Stimulated activated CD4-positive, alpha-beta T cell treated with anti-CD3 and anti-CD28 coated beads, Interleukin-15, amount 100 ng/mL, for 1 hour (primary cell): ENCODE measurements at places on chromosomes 13 and 19.

DNA sequence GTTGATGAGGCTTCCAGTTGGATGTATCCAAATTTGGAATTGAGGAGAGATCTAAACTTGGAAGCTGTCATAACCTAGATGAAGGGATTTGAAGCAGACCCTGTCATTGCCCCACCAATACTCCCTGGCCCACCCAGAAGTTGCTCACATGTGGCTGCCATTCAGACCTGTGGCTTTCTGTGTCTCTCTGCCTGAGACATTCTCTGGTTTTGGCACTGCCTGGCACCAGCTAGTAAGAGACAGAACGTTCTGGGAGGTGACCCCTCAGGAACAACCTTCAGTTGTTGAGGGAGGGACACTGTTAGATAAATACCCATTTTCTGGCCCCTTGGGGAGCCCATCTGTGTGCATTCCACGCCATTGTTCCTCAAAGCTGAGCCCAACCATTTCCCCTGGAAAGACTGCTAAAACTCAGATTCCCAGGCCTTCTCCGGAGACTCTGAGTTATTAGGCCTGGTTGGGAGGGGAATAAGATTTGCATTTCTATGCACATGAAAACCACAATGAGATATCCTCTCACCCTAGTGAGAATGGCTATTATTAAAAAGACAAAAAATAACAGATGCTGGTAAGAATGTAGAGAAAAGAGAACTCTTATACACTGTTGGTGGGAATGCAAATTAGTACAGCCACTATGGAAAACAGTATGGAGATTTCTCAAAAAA is 290.4 kb downstream of the TSHZ3 start:
- no peak for DNase-seq

- DNase-seq = no peak
These were observed 22.2 kb downstream of the SOHLH2 start for GRCh38 chr13:36192166-36192565.

GRCh38 chr19:19337120-19337519 is 16.5 kb downstream of the MAU2 start:
- DNase-seq = no peak

- DNase-seq = no peak
These were observed 10.5 kb downstream of the MYH14 start for GRCh38 chr19:50213925-50214324.

- no peak for DNase-seq
These were observed 56.5 kb downstream of the VAV1 start for GRCh38 chr19:6828698-6829633.

DNA sequence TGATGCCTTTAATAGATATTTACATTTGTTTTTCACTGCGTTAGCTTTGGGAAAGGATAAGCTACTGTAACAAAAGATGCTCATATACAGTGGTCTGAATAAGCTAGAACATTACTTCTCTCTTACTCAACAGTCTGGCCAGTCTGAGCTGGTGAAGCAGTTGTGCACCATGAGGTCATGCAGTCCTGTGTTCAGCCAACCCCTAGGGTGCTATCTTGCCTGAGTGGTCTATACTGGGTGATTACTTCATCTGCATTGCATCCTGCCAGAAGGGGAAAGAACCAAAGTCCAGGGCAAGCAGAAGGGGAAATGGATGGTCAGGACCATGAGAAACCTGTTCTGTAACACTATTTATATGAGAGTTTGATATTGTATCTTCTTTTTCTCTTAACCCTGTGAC is 31.5 kb downstream of the ERCC5 start:
- DNase-seq = no peak

- DNase-seq = no peak
These were observed 84.2 kb downstream of the TNFRSF19 start for GRCh38 chr13:23654111-23655110.

DNA sequence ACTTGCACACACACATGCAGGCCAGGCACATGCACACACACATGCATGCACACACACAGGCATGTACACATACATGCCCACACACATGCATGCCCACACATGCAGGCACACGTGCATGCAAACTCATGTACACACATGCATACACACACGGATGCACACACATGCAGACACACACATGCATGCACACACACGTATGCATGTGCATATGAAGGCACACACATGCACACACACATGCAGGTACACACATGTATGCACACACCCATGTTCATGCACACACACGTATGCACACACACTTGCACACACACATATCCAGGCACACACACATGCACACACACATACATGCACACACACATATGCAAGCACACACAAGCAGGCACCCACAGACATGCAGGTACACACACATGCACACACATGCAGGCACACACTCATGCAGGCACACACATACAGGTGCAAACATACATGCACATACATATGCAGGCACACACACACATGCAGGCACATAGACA is 278.1 kb downstream of the LHFPL6 start:
- no peak for DNase-seq

- DNase-seq = no peak
These were observed 226.4 kb upstream of the SERP2 start for GRCh38 chr13:44147233-44147632.

GRCh38 chr13:111461445-111462149 is 141.2 kb downstream of the TEX29 start:
- no peak for DNase-seq

GRCh38 chr13:74280795-74281490 is 146.7 kb upstream of the KLF12 start:
- DNase-seq = no peak

DNA sequence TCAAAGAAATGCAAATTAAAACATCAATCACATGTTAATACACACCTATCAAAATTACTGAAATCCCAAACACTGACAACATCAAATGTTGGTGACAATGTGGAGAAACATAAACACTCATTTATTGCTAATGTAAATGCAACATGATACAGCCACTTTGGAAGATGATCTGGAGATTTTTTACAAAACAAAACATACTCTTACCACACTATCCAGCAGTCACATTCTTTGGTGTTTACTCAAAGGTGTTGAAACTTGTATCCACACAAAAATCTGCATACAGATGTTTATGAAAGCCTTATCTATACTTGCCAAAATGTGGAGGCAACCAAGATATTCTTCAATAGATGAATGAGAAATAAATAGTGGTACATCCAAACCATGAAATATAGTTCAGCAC is 1219.5 kb upstream of the PCDH20 start:
- no peak for DNase-seq

DNA sequence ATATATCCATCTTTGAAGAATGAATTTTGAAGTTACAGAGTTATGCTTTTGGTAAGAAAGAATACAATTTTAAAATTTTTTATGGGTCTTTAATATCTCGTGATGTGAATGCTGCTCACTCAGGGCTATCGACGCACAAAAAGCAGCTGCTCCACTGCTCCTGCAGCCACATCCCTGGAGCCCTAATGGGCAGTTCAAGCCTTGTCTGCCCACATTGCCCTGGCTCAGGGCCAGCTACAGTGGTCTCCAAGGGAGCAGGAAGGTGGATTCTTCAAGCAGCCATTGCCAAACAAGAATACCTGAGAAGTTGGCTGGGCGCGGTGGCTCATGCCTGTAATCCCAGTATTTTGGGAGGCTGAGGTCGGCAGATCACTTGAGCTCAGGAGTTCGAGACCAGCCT is 85.8 kb downstream of the IPO5 start:
- DNase-seq = no peak

GRCh38 chr19:3610745-3611717 is 4.4 kb upstream of the TBXA2R start:
- no peak for DNase-seq

DNA sequence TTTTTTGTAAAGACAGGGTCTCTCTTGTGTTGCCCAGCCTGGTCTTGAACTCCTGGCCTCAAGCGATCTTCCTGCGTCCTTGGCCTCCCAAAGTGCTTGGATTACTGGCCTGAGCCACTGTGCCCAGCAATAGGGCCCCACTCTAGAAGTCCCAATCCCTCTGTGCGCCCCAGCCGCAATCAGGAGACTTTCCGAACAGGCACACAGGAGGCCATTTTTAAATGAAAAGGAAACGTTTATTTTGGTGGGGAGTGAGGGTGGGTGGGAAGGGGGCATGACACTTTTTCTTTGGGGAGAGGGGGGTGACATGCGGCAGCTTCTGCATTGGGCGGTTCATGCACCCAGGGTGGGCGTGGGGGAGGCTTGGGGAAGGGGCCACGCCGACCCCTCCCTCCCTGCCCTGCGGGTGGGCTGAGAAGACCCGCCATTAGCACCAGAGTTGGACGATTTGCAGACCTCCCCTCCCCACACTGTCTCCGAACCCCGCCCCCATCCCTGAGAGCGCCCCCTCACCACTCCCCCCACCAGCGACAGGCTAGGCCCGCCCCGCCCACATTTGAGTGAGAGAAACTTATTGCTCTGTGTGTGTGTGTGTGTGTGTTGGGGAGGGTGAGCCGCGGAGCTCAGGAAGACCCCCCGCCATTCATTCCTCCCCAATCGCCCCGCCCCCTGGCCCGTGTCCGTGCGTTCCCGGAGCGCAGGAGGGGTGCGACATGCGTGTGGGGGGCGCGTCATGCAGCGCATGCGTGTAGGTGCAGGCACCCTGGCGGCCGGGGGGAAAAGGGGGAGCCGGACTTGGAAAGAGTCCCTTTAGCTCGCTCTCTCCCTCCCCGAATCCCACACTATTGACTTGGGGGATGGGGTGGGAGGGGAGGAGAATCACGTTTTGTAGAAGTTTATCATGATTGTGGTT is 17.2 kb downstream of the KCNC3 start:
- no peak for DNase-seq

DNA sequence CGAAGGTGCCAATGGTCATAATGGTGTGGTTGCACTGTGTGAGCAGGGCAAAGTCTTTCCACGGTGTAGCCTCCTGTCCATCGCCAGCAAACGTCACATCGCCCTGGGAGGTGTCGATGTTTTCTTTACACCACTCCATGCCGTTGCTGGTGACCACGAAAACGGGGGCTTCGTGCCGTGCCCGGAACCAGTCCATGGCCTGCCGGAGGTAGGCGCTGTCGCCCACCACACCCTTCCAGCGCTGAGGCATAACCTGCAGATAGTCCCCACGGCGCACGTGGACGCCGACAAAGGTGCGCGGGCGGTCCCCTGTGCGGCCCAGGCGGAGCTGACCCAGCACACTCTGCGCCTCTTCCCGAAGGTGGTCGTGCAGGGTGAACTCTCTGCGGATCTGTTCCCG is 2.1 kb downstream of the FUT1 start:
- DNase-seq = no peak

GRCh38 chr13:26411206-26411605 is 146.3 kb upstream of the WASF3 start:
- DNase-seq = no peak

GRCh38 chr19:4354897-4355296 is 11.5 kb downstream of the MPND start:
- DNase-seq = no peak

GRCh38 chr13:32041429-32041828 is 9.9 kb downstream of the FRY start:
- DNase-seq = no peak

- no peak for DNase-seq
These were observed 46.5 kb downstream of the DNM2 start for GRCh38 chr19:10764340-10764894.

GRCh38 chr13:51467730-51468129 is 14.9 kb upstream of the INTS6 start:
- no peak for DNase-seq

GRCh38 chr19:7694499-7694898 is 7.4 kb downstream of the FCER2 start:
- no peak for DNase-seq

GRCh38 chr13:38954291-38954690 is 36.3 kb downstream of the STOML3 start:
- DNase-seq = no peak

DNA sequence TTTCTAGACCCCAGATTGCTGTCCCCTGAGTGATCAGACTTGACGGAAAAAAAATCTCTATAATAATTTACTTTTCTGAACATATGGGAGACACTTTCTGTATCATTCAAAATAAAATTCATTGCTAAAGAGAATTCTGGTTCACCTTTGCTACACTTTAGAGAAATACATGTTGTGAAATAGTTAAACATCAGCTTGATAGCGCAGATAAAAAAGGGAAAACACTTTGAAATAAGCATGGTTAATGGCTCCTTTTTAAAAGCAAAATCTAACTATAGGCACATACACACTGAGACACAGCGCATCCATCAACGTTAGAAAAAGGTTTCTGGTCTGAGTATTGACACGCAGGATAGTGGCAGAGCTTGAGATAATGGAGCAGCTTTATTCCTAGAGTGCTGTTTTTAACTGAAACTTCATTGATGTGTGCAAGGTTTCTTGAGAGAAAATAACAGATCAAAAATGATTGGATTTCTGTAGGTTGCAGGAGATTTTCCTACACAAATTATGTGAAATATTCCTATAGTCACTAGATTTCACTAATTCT is 341.2 kb downstream of the MZT1 start:
- DNase-seq = no peak
